GM19239 (cell line): ENCODE measurements at places on chromosomes 12 and 14.

- no peak for DNase-seq
Observed at GRCh38 chr14:100765991-100766390, 39.3 kb downstream of the DLK1 start.

DNA sequence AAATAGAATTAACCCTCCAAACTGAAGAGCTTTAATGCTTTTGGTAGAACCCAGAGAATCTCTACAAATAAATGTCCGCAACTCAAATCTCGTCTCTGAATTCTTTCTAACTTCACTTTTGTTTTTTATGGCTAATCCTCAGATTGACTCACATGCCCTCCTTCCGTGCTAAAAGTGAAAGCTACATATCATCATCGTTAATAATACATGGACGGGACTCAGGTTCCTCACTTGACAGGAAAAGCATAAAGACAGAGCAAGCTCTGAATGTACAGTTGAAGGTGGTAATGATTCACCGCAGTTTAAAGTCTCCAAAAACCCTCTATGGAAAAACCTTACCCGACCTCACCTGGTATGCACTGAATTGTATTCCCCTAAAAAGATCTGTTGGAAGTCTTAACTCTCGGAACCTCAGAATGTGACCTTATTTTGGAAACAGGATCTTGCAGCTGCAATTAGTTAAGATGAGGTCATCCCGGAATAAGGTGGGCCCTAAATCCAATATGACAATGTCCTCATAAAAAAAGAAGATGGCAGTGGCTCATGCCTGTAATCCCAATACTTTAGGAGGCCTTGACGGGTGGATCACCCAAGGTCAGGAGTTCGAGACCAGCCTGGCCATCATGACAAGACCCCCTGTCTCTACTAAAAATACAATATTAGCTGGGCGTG is 147.4 kb upstream of the FOXN3 start:
- DNase-seq, result no peak

DNA sequence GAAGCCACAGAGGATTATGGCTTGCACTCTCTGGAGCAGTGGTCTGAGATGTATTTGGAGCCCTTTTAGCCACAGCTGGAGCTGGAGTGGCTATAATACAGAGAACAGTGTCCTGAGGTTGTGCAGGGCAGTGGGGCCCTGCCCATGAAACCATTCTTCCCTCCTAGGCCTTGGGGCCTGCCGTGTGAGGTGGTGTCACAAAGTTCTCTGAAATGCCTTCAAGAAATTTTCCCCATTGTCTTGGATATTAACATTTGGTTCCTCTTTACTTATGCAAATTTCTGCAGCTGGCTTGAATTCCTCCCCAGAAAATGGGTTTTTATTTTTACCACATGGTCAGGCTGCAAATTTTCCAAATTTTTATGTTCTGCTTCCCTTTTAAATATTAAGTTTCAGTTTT is 79.3 kb downstream of the UNC79 start:
- DNase-seq, result no peak

DNA sequence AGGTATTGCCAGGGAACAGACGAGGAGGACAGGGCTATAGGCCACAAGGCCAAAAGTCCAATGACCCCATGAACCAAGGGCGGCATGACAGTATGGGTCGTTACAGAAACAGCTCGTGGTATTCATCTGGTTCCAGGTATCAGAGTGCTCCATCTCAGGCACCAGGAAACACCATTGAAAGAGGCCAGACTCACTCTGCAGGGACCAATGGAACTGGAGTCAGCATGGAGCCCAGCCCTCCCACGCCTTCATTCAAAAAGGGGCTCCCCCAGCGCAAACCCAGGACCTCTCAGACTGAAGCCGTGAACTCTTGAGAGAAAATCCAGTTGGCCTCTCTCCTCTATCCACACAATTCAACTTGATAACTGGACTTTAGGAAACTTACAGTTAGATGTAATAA is 12.9 kb upstream of the KCNH3 start:
- no peak for DNase-seq
